ENCODE measurements at places on chromosomes 4 and X. TPM values are rescaled to one million over a fixed set of nuclear protein-coding genes. Genes with fewer than 3 reads are reported as not detected.
A peak's percentile ranks its signal among the peaks of the same experiment; 100 is the strongest.

DNA sequence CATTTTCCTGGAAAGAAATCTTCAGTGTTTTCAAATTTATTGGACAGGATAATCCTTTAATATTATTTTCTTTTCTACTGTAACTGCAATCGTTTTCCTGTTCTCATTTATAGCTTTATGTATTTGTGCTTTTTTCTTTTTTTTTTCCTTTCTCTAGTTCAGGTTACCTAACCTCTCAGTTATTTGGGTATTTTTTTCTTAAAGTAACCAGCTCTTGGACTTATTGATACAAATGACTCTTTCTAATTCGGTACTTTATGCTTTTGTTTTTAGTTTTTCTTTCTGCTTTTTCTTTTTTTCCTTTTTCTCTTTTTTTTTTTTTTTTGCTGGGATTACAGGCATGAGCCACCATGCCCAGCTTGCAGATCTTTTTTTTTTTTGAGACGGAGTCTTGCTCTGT is 25.2 kb downstream of the WWC2 start:
- DNase-seq = no peak

ARHGAP36 gene
- not detected for polyA plus RNA-seq

FAM53A gene
- polyA plus RNA-seq = 1.6 TPM

TMEM187 gene
- 5.2 TPM for polyA plus RNA-seq

LDB2 gene
- polyA plus RNA-seq = 124 TPM

- no peak for DNase-seq
Observed at GRCh38 chr4:159191989-159192388, 89.1 kb downstream of the RAPGEF2 start.

DNA sequence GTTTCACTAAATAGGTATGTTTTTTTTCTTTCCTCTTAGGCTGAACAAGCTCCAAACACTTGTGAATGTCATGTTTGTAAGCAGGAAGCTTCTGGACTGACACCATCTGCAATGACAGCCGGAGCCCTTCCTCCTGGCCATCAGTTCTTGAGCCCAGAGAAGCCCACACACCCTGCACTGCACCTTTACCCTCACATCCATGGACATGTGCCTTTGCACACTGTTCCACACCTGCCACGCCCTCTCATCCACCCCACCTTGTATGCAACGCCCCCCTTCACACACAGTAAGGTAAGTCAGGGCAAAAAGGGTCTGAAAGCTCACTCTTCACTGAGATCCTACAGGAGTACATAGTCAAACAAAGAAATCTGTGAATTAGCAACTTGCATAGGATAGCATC is 84.1 kb downstream of the TNIP2 start:
- DNase-seq = no peak

GRCh38 chrX:130669233-130669632 is 233.8 kb downstream of the ENOX2 start:
- DNase-seq = no peak

DNA sequence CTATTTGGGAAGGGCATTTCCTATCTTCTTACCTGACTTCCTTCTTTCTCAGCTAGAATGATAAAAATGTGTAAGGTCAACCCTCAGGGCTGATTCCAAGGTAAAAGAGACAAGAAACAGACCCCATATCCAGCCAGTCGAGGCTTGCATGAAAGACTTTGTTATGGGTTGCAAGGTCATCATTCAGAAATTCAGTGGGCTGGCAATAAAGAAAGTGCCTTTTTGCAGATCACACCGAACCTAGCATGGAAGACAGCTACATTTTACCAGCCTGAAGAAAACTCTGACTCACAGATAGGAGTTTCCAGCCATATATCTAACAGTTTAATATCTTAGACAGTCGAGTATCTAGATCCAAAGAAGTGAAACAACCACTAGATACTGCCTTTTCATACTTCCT is 87.4 kb downstream of the PDGFC start:
- no peak for DNase-seq

- DNase-seq = no peak
Observed at GRCh38 chr4:102862016-102862415, 6.8 kb upstream of the CISD2 start.

FRG2 gene
- polyA plus RNA-seq = not detected

- no peak for DNase-seq
Observed at GRCh38 chrX:148495176-148495575, 5.2 kb upstream of the AFF2 start.

- DNase-seq = no peak
Observed at GRCh38 chr4:84319124-84319523, 180.0 kb downstream of the NKX6-1 start.

- DNase-seq = no peak
Observed at GRCh38 chr4:124061413-124061812, 651.1 kb downstream of the ANKRD50 start.

TEC gene
- polyA plus RNA-seq = 1.6 TPM

DNA sequence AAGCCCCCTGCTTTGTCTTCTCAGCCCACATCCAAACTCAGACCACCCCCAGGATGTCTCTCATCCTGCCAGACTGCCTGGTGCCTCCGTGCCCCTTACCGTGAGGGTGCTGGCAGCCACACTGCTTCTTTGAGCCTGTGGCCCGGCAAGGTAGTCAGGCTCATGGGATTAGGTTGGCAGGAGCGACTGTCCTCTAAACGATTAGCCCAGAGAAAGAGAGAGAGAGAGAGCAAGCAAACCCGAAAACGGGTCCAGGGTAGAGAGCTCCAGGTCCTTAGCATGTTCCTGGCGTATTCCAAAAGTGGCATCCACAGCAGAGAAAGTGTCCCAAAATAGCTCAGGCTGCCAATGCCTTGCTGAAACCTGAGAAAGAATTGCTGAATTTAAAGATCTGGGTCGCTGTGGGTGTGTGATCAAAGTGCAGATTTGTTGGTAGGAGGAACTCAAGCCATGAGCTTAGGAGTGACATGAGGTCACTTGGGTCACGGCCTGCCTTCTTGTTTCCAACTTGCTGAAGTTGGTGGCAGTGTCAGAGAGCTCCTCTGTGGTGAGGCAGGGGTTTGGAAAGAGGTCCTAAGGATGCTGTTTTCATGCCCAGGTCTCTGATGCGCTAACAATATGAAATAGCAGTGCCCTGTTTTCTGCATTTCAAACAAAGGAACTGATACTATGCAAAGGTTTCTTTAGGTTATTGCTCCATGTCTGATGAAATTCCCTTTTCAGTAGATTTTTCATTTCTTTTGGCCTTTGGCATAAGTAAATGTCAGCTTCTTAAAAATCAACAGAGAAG is 81.6 kb downstream of the RTL9 start:
- no peak for DNase-seq

UGT2B17 gene
- not detected for polyA plus RNA-seq

COL4A6 gene
- polyA plus RNA-seq = 17.8 TPM

GRCh38 chrX:130726661-130727060 is 176.3 kb downstream of the ENOX2 start:
- no peak for DNase-seq

GRCh38 chrX:35890699-35891098 is 28.8 kb upstream of the CFAP47 start:
- peak; percentile 12 for DNase-seq

DNA sequence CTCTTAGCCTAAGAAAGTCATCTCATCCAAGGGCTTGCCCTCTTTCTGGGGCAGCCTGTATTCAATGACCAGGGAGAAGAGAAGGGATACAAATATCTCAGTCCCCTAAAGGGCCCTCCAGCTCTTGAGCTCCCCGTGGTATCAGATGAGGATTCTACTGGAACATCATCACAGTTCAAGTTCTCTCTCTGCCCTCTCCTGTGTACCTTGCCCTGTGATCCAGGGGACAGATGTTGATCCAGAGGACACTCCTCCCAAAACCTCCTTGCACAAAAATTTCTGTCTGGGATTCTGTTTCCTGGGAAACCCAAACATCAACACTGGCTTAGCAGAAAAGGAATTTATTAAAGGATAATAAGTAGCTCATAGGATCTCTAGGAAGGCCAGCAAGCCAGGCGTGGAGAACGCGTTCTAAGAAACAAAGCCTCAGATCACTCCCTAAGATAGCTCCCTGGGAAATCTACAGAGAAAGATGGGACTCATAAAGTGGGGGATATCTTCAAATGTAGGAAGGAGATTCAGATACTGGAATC is 296.3 kb upstream of the KLF3 start:
- DNase-seq = no peak

ARX gene
- polyA plus RNA-seq = not detected

- no peak for DNase-seq
Observed at GRCh38 chrX:103197721-103198306, 17.1 kb upstream of the BEX4 start.

- no peak for DNase-seq
Observed at GRCh38 chr4:15965325-15965724, 2.4 kb upstream of the FGFBP2 start.

GRCh38 chr4:24475756-24476155 is 108.6 kb downstream of the DHX15 start:
- no peak for DNase-seq

DNA sequence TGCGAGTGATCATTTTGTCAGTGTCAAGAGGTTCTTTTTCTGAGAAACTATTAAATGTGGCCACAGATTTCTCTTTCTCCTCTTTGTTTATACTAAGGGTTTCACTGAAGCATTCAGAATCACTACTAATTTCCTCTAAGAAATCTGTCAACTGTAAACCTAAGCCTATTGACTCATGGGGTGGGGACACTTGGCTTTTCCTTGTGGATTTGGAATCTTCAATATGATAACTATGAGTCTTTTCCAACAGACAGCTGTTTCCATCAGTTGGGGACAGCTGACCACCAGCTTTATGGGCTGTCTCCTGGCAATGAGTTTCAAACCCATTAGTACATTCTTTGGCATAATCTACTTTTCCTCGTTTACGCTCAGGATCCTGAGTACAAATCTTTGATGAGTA is 13.8 kb downstream of the PGRMC1 start:
- no peak for DNase-seq

SH3D19 gene
- polyA plus RNA-seq = 31.7 TPM

DNA sequence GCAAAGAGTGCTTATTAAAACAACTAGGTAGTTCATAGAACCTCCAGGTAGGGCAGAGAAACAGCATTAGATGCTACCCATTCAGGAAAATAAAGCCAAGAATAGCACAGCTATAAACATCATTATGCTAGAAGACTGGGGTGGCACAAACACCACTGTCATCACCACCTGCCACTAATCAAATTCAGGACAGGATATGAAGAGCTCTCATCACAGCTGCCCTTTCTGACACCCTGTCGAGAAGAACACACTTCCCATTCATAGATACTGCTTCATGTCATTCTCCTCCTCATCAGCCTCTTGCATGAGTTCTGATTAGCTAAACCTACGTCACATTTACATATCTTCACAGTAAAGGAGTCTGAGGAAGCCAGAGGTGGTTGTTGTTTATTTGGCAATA is 692.3 kb upstream of the HS3ST1 start:
- no peak for DNase-seq

- no peak for DNase-seq
Observed at GRCh38 chr4:87620491-87620890, 12.2 kb downstream of the DSPP start.

SLC10A4 gene
- 0.33 TPM for polyA plus RNA-seq

- no peak for DNase-seq
Observed at GRCh38 chr4:40254608-40255392, 58.0 kb downstream of the RHOH start.

GRCh38 chr4:165656399-165656798 is 216.6 kb upstream of the TLL1 start:
- no peak for DNase-seq

DNA sequence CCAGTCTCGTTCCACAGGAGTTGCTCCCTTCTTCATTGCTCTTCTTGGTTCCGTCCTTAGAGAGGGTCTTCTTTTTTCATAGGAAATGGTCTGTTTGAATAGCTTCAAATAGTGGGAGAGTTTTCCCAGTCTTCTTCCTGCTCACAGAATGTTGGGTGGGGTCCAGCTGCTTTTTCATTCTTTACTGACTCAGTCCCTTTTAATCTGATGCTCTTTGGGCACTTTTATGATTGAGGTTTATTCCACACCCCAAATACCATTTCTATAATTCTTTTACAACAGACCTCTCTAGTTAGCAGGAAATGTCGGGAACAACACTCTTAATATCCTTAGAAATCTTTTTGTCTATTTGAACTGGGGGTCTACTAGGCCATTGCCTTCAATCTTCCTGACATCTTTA is 239.5 kb downstream of the PRDM5 start:
- DNase-seq = no peak

FRMPD3 gene
- 0.49 TPM for polyA plus RNA-seq

DNA sequence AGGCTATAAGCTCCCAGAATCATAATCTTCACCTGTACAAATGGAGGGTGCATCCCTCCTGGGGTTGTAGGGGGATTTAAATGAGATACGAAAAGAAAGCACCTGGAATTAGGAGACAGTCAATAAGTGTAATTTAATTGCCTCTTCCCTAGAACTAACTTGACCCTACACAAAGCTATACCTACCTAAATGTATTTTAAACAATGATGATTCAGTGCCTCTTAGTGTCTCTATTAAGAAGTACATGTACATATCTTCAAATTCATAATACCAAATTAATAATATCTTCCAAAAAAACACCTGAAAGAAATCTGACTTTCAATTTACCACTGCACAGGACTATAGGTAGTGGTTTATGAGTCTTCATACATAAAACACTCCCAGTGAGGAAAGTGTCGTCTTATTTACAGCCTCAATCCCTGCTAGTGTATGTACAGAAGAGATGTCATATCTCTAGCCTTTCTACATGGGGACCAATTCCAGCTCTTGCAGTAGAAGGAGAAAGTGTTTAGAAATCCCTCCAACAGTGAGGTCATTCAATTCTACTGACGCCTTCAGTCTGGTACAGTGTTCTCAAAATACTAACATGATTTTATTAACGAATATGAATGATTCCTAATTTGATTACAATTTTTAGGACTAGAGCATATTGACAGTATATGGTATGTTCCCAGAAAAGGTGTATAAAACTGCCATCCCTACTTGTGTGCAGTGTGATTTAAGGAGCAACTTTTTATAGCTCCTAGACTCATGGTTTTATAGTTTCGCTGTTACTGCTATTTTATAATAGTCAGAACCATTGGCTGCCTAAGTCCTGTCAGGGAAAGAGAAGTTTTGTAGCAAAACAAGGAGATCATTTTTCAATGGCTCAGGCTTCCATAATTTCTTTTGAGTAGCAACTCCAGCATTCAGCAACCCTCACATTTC is 282.7 kb downstream of the UNC5C start:
- DNase-seq = no peak

GRCh38 chr4:53601251-53601764 is 10.0 kb upstream of the LNX1 start:
- no peak for DNase-seq

DNA sequence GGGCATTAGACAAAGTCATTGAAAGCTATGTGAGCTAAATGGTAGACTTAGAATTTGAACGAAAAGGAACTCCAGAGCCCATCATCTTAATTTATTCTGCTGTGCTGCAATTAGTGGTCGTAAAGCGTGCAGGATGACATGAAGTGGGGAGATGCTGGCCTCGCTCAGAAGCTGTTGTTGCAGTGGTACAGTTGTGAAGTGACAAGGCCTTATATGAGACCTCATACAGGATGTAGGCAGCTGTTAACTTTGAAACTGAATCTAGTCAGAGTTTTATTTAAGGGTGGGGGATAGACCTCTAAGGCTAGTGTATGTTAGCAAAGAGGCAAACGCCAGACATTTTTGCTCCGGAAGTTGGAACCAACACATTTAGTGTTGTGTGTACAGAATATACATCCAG is 13.4 kb downstream of the KLF3 start:
- no peak for DNase-seq

TMPRSS11B gene
- 0.09 TPM for polyA plus RNA-seq

- DNase-seq = no peak
Observed at GRCh38 chrX:107374132-107374531, 75.3 kb upstream of the FRMPD3 start.

GRCh38 chrX:46649421-46650260 is 76.1 kb downstream of the CHST7 start:
- no peak for DNase-seq

Measured in left renal pelvis (tissue), 4 donors.